ENCODE measurements at places on chromosomes 5 and 9.

DNA sequence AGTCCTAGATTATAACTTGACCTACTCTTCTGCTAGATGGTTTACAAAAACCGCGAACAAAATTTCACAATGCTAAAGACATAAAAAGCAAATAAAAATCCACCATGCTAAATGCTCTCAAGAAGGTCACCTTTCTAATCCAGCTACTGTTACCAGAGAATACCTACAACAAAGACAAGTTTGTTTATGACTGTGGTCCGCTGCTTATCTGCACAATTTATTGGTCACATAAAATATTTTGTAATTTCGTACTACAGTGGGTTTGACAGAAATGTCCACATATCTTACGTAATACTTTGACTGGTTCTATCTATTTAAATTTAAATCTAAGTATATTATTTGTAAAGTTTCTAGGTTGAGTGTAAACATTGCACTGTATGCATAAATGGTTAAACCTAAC lies 257.6 kb upstream of the ZNF608 start:
- DNase-seq, result no peak

DNA sequence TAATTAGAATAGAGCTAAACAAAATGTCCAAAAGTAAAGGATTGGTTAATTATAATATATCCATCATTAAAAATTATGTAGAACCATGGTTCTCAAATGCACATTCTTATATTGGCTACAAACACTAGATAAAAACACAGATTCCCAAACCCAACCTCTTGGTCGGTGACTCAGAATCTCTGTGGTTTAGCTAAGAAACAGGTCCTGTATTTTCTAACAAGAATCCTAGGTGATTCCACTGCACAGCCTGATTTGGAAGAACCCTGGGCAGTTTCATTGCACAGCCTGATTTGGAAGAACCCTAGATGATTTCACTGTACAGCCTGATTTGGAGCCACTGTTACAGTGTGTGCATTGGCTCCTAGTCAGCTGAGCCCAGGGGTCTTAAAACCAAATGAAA lies 67.9 kb downstream of the KIAA1958 start:
- no peak for DNase-seq

GRCh38 chr5:60163762-60164161 lies 270.2 kb upstream of the PDE4D start:
- DNase-seq, result no peak

DNA sequence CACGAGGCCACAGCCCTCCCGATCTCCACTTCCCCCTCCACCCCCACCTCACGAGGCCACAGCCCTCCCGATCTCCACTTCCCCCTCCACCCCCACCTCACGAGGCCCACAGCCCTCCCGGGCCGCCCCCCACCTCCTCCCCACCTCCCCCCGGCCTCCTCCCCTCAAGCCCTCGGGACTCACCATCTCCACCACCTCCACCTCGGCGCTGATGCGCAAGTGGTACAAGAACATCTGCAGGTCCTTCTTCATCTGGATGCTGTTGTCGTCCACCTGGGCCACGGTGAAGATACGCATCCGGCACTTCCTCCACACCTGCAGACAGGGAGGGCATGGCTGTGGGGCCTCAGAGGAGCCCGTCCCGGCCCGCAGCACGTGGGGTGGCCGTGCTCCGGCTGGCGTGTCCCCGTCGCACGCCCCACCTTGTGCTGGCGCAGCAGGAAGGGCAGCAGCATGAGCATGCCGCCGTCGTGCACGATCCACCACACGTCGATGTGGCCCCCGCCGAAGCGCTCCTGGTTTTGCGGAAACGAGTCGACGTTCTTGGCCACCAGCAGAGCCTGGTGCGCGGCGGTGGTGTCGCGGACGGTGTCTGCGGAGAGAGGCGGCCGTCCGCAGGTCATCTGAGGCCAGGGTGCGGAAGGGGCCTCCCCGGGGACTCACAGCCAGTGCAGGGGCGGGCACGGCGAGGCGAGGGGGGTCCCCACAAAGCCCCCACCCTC lies 48.0 kb downstream of the SLC12A7 start:
- DNase-seq, result no peak

GRCh38 chr5:143557061-143557818 lies 153.8 kb upstream of the NR3C1 start:
- no peak for DNase-seq

DNA sequence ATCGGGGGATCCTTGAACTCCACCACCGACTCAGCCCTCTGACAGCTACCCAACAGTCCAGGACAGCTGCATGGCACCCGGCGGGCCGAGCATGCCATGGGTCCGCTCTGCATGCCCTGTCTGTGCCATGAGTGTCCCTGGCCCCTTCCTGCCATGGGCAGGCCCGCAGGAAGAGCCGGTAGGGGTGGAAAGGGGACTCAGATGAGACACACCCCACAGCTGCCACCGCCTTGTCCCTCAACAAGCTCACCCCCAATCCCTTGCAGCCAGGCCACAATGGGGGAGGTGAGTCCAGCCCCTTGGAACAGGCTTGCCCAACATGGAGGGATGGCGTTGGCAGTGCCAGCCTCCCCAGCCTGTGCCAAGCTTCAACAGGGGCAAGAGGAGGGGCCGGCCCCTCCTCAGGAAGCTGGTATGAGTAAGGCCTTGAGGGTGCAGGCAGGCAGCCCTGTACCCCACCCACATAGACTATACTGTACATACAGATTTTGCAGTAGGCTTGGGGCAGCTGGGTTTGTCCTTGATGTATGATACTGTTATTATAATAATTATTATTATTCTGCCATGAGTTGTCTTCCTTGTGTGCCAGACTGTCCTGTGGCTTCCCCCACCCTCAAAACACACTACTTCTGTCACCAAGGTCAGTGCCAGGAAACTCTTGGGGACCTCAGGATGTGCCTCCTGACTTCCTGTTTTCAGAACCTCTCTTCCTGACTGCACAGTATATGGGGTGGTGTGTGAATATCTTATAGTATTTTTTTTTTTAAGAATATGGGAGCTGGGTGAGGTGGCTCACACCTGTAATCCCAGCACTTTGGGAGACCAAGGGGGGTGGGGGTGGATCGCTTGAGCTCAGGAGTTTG lies 12.0 kb upstream of the SLC34A1 start:
- DNase-seq, result peak; percentile 32

DNA sequence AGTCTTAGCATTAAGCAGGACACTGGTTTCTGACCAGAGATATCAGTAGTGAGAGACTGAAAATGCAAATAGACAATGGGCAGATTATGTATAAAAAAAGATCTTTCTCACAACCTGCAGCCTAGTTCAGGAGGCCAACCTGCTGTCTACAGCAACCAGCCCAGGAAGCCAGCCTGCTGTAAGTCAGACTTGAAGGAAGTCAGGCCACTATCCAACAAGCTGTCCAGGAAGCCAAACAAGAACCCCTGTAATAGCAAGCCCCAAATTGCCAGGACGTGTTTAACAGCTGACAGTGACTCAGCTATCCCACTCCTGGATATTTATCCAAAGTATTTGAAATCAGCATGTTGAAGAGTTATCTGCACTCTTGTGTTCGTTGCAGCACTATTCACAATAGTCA lies 121.8 kb upstream of the SPIN1 start:
- no peak for DNase-seq

DNA sequence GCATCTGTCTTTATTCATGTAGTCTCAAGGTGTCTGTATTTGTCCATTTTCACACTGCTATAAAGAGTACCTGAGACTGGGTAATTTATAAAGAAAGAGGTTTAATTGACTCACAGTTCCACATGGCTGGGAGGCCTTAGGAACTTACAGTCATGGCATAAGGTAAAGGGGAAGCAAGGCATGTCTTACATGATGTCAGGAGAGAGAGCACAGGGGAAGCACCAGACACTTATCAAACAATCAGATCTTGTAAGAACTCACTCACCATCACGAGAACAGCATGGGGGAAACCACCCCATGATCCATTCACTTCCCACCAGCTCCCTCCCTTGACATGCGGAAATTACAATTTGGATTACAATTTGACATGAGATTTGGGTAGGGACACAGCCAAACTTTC lies 44.2 kb downstream of the NLN start:
- no peak for DNase-seq

DNA sequence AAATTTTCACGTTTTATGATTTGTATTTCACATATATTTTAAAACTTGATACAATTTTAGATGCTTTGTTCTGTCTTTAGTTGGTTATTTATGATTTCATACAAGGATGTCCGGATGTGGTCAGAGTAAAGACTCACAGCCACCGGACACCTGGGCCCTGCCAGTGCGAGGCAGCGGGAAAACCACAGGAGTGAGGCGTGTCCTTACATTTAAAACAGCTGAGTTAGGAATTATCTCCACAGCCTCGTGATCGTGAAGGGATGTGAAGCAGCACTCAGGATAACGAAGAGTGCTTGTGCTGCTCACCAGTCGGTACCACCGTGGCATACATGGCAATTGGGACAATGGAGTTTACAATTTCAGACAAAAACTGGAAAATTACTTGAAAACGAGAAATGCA lies 14.0 kb downstream of the SNX18 start:
- no peak for DNase-seq

GRCh38 chr9:4741365-4742089 lies 525 bp upstream of the AK3 start:
- DNase-seq, result peak; percentile 10

DNA sequence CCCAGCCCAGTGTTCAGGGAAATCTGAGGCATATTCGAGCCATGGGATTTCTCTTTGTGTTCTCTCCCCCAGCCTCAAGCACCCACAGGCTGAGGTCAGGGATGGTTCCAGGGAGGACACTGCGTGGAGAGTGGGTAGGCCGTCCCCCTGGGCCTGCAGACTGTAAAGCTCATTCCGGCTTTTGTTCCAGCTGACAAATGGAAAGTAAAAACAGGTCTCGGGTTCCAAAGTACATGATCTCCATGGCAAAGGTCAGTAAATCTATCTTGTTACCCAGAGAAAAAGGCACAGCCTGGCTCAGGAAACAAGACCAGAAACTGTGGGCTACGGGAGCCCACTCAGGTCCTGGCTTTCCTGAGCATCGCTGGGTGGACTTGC lies 116.2 kb downstream of the ROR2 start:
- DNase-seq, result no peak

DNA sequence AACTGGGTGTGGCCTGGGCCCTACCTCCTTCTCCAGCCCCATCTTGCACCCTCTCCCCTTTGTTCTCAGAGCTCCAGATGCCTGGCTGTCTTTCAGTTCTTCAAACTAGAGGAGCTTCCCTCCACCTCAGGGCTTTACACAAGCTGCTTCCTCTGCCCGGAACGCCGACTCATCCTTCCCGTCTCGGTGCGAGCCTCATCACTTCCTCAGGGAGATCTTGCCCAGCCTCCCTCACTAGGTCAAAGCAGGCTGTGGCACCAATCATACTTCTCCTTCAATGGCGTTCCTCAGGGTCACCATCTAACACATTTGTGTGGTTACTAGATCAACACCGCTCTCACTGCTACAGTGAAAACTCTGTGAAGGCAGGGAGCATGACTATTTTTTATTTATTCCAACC lies 56.2 kb upstream of the ZSWIM6 start:
- DNase-seq, result no peak

Data from activated CD4-positive, alpha-beta T cell treated with anti-CD3 and anti-CD28 coated beads, Interleukin-2, amount 50 U/mL, for 1 hour (primary cell).